ENCODE measurements at places on chromosomes 6 and 20.
A peak's percentile ranks its signal among the peaks of the same experiment; 100 is the strongest.

- DNase-seq = no peak
Observed at GRCh38 chr6:15485936-15486335, 176.9 kb downstream of the DTNBP1 start.

GRCh38 chr6:41039060-41039998 lies at the start of gene UNC5CL:
Gene UNC5CL (minus strand): TSS chr6:41039221. CDS start chr6:41035074, 4,147 bp downstream.
- peak; percentile 65 for DNase-seq

- DNase-seq = no peak
Observed at GRCh38 chr6:7574500-7574899, 15.5 kb upstream of the SNRNP48 start.

DNA sequence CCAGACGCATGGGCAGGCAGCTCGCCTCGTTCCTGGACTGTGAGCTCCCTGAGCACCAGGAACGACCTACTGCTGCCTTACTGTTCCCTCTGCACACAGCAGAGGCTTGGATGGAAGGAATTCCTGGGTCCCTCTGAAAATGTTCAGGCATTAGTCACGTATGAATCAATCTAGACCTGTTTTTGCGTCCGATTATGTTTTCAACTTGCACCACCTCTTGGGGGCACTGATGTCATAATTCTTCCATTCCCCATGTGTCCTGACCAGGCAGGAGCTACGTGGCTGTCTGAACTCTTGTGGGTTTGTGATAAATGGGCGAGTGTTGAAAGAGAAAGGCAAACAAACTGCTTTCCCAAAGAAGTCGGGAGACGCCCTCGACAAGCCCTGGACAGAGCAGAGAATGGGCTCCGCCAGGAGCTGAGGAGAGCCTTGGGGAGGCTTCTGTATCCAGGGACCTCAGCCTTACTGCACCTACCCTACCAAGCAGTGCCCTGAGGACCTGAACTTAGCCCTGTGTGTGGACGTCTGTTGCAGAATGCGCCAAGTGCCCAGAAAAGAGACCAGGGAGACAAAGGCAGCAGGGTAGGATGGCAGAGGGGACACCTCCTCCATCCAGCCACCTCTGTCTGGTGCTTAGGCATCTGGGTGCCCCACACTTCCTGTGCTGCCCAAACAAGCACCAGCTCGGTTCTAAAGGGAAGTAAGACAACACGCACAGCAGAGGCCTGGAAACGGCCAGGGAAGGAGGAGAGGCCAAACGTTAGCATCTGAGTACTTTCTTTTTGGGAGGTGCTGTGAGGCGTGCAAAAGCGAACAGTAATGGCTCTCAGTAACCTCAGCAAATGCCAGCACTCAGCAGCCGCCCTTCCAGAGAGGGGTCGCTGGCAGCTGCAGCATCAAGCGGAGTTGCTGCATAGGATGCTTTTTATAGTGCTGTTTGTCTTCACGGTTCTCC lies 124.2 kb downstream of the LY86 start:
- DNase-seq = no peak

GRCh38 chr6:20692023-20692422 lies 157.8 kb downstream of the CDKAL1 start:
- no peak for DNase-seq

DNA sequence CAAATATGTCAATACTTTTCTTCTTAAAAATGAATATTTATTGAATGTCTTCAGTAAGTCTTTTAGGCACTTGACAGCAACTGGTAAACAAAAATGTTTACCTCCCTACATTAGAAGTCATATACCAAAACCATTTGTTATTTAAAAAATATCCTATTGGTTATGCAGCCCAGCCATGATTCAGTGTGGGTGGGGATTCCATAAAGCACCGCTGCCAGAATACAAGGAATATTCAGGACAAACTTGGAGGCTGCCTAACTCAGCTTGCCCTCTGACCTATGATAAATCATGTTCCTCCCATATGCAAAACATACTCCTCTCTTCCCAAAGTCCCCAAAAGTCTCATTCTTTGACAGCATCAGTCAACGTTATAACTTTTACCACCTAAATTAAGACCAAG lies 486.8 kb upstream of the IRAK1BP1 start:
- DNase-seq = no peak

GRCh38 chr20:24589815-24590177 lies 120.4 kb downstream of the SYNDIG1 start:
- no peak for DNase-seq

DNA sequence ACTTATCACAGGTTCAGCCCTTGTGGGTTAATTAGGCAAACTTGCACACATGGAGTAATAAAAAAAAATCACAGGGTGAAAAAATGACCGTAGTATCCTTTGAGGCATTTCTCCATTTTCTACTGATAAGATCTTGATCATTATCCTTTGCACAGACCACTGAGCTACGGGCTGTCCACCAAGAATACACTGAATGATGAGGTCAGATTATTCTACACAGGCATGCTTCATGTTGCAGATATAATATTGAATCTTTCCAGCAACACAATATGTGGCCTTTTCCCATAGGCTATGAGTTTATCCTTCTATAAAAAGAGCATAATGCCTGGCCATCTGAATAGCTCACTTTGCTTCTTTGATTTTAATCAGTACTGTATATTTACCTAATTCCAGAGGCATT lies 168.9 kb downstream of the FRK start:
- no peak for DNase-seq

- DNase-seq = no peak
Observed at GRCh38 chr20:62203378-62204030, 16.6 kb downstream of the HRH3 start.

GRCh38 chr20:58870293-58871014 lies 17.9 kb downstream of the GNAS start:
- DNase-seq = peak; percentile 71

DNA sequence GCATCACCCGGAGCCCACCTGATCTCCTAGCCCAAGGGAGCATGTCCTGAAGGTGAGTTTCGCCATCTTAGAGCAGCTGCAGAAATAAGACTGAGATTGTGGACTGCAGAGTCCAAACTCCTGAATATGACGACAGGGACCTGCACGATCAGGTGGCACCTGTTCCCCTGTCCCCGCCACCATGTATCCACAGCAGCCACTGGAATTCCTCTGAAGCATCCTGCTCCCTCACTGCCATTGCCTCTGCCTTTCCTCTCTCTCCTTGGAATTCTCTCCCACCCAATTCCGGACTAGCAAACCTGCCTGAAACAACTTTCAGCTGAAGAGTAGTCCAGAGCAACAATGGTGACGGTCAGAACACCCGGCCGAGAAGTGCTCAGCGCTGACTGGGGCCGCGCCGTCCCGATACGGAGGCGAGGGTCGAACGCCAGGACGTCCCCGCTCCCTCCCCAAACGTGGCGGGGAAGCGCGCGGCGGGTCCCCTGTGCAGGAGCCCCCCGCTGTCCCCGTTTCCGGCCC lies 694 bp upstream of the FAM120B start:
- peak; percentile 22 for DNase-seq

DNA sequence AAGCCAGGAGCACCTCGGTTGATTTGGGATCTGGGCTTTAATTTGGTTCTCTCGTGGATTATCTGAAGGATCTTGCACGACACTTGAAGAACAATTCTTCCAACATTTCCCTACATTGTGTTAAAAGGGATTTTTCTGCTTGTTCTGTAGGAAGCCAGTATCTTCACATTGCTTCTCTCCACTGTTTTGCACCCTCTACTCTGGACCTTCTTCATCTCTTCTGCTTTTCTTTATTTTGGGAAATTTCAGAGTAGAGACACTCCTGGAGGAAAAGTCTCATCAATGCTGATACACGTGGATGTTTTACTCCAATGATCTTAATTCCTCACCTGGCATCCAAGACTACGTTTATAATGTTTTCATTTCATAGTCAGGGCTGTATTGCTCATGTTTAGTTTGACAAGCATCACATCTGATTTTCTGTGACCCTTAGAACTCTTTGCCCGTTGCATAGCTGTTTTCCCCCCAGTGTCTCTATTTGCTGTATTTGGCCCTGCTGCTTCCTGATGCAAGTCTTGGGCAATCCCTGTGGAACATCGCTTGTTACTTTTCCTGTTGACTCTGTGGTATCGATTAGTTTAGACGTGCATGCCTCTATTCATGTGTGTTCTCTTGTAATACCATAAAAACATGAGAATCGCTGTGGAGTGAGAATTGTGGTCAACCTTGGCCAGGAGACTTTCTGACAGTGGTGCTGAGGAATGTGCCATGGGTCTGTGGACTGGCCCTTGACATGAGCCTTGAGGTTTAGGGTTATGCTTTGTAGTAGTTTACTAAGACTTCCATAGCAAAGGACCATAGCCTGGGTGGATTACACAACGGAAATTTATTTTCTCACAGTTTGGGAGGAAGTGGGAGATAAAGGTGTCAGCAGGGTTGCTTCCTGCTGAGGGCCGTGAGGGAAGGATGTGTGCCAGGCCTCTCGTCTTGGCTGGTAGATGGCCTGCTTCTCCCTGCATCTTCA lies 12.5 kb downstream of the PLCB1 start:
- DNase-seq = no peak

DNA sequence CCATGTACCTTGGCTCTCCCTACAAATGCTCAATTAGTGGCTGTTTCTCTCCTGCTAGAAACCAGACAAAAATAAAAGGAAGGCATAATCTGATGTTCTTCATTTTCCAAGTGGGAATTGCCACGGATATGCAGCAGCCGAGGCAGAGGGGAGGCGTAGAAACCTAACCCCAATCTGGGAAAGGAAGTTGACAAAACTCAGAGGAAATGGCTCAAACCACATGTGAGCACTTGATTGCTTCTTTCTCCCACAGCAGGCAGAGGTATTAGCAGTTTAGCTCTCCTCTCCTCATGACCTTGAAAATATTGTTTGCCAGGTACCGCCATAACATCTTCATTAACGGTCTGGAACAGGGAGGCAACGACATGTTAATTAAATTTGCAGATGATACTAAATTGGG lies 3.8 kb upstream of the MLN start:
- no peak for DNase-seq
